ENCODE measurements at places on chromosomes 5 and 9.

- DNase-seq = peak; percentile 89
Observed at GRCh38 chr9:127122176-127123063, at the start of gene ANGPTL2. Gene ANGPTL2 (minus strand): TSS chr9:127122635. CDS start chr9:127108731, 13,904 bp downstream.

- no peak for DNase-seq
Observed at GRCh38 chr5:154542581-154542980, 64.6 kb upstream of the HAND1 start.

GRCh38 chr5:74241751-74242140, 398.8 kb downstream of the ENC1 start:
- DNase-seq = no peak

- no peak for DNase-seq
Observed at GRCh38 chr5:60162441-60162840, 268.9 kb upstream of the PDE4D start.

DNA sequence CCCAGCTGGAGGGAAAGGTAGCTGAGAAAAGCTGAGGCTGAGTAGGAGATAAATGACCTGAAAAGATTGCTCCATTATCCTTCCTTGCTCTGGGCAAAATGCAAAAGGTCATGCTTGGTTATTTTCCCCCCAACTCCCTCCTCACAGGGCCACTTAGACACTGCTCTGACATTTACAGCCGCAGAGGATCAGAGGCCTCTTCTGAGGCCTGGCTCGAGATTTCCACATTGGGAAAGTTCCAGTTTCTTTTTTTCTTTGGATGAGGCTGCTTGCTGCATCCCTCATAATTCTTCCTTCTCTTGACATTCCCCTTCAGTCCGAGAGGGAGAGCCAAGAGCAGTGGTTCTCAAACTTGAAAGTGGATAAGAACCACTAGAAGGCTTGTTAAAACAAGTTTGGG, 60.1 kb upstream of the HSPA9 start:
- no peak for DNase-seq

- no peak for DNase-seq
Observed at GRCh38 chr5:115360046-115360685, 63.7 kb upstream of the CCDC112 start.

GRCh38 chr9:6382681-6383080, 30.3 kb upstream of the UHRF2 start:
- DNase-seq = no peak

DNA sequence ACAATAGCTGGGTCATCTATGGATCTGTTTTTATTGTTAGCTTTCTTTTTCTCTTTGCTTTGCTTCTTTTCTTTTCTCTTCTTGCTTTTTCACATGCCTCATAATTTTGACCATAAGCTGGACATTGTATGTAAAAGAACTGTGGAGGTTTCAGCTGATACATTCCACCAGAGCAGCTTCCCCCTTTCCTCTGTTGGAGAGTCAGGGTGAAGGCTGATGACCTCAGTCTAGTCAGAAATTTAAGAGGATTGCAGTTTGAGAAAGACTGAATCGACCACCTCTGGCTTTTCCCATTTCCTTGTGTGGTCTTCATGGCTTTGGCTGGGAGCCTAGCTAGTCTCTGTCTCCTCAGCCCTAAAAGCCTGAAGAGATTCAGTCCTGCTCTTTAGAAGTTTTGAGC, 42.0 kb downstream of the KCNIP1 start:
- no peak for DNase-seq

DNA sequence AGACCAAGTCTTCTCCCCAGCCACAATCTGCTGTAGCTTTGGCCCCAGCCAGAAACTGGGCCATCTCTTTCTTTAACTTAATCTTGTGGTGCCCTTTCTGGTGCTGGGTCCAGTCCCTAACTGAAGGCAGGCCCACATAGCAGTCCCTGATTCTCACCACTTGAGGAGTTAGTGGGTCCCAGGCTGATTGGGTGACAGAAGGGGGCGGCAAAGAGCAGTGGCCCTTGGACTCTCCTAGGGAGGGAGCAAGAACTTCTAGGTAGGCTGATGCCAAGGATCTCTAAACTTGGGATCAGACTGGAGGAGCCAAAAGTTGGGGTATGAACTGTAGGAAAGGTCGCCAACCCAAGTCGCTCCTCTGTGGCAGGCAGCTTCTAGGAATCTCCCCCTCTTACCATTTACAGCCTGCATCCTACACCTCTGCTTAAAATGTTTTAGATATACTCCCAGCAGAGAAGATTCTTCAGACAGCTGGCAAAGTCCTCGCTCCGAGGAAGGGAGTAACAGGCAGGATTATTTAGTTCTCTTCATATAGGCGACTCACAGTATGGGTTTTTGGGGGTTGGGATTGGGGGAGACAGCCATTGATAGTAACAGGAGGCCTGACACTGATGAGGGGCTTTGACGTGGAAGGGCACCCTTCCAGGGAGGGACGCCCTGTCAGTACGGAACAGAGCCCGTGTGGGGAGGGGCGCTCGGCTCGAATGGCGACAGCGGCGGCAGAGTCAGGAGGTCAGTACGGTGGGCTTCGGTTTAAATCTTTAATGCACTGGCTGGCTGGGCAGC, 2.0 kb upstream of the CCL27 start:
- peak; percentile 80 for DNase-seq

DNA sequence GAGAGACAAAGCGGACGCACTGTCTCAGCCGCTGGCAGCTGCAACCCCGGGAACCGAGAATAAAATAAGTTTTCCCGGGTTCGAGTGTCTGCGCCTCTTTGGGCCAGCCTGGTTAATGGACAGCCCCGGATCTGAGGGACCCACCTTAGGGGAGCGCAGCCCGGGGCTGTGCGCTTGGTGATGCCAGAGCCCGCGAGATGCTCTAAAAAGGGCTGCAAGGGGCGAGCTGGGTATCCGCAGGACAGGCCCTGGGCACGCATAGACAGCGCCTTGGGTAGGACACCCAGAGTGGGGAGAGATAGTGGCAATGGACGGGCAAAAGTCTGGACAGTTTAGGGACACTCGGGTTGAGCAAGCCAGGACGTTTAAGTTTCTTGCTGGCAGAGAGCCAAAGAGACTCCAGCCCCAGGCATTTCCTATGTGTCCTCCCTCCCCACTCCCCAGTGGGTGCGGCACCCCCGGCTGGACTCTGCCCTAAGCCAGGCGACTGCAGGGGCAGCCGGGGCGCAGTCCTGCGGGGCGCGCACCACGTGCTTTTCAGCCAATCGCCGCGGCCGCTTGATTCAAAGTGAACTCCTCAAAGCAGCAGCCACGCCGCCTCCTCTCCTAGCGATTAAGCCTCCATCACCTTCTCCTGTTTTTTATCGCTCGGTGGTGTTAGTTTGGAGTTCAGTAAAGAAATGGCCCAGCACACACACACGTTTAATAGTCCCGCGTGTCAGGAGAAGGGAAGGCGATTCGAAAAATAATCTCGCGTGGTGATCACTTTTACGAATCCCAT, 616 bp upstream of the ENC1 start:
- DNase-seq = peak; percentile 50

- DNase-seq = no peak
Observed at GRCh38 chr9:70552561-70552960, 138.1 kb upstream of the KLF9 start.

DNA sequence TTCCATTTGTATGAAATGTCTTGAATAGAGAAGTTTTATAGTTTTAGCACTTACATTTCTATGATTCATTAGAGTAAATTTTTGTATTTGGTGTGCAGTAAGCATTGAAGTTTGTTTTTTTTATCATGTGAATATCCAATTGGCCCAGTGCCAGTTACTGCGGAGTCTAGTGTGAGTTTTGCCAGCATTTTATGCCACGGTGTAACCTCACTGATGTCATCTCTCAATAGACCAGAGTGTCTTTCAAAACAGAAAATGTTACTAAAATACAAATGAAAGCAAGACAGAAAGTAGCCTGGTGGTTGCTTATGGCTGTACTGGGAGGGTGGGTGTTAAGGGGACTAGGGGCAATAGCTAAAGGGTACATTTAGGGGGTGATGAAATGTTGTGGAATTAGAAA, 62.8 kb downstream of the IPPK start:
- DNase-seq = no peak

DNA sequence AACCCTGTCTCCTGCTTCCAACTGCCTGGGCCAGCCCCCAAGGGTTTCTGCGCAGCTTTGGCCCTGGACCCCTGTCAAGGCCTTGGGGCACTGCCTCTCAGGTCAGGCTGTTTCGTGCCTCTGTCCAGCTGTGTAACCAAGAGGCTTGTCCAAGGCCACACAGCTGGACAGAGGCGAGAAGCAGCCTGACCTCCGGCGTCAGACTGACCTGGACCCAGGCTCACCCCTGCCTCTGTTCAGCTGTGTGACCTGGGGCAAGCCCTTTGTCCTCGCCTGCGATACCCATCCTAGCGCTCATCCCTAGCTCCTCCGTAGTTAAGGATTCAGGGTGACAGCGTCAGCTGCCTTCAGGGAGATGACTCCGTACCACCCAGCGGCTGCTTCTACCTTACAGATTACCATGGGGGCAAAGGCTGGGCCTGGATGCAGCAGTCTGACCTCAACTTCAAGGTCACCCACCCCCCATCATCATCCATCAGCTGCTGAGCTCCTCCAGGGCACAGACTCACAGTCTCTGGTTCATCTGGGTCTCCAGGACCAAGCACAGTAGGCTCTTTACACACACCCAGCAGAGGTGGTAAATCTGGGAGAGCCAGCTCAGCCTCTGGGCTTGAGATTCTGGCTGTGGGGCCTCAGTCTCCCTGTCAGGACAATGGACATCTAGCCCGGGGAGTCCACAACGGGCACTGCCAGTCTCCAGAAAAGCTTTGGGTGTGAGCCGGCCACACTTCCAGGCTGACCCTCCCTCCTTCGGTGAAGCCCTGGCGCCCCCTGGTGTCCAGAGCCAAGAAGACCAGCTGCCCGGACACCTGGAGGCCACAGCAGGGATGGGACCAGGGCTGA, 7.9 kb downstream of the AK1 start:
- DNase-seq = peak; percentile 43

- no peak for DNase-seq
Observed at GRCh38 chr5:131634666-131634995, 398 bp downstream of the RAPGEF6 start.

Data from nucleus accumbens (tissue), 56 donors.